Stimulated activated CD4-positive, alpha-beta T cell treated with anti-CD3 and anti-CD28 coated beads, Interleukin-2, amount 100 ng/mL, for 4 hours (primary cell): ENCODE measurements at places on chromosomes 2 and 18.

DNA sequence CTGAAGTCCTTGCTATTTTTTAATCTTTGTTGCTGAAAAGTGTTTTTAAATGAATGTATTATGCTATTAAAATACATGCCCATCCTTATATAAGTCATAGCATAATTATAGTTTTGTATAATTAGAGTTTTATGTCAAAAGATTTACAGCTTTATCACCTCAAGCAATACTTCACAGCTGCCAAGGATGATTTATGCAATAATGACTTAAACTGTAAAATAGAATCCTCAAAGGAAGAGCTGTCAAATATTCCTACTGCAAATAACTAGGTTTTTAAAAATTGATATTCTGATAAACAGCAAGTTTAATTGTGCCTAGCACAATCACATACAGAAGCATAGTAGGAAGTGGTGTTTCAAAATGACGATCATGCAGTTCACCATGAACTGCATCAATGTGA lies 5.2 kb downstream of the KCNH7 start:
- DNase-seq: no peak

DNA sequence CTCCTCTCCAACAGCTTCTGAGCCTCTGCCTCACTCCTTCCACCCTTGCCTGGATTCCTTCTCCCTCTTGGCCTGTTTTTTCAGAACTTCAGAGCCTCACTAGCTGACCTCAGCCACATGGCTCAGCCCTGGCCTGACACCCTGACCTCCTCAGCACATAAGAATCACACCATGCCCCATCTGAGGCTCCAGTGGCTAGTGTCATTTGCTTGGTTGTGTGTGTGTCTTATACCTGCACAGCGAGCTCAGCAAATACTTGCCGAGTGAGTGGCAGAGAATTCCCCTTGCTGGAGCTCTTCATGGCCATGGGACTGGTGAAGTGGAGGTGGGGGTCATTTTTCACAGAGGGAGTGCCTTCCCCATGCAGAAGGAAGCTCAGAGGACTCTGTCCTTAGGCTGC lies 70.2 kb downstream of the CELF4 start:
- DNase-seq: no peak

- DNase-seq: no peak
Observed at GRCh38 chr18:27713738-27714095, 463.2 kb downstream of the CDH2 start.

DNA sequence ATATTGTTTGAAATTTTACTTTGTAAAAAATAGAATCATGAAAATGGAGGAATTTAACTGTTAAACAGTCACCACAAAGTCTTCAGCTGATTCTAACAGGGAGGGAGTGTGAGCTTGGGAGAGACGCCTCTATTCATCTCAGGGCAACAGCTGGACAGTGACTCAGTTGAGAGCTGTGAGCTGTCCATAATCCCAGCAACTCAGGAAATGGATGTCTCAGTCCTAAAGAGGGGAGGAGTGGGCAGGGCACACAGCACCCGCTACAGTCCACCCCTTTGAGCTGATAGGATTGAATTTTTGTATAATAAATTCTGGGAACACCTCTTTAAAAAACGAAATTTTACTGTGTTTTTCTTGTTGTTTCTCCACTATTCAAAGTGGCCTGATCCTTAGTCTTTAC lies 255.1 kb upstream of the THUMPD2 start:
- DNase-seq: no peak

GRCh38 chr2:113220970-113221708 lies 47.4 kb downstream of the PSD4 start:
- no peak for DNase-seq

DNA sequence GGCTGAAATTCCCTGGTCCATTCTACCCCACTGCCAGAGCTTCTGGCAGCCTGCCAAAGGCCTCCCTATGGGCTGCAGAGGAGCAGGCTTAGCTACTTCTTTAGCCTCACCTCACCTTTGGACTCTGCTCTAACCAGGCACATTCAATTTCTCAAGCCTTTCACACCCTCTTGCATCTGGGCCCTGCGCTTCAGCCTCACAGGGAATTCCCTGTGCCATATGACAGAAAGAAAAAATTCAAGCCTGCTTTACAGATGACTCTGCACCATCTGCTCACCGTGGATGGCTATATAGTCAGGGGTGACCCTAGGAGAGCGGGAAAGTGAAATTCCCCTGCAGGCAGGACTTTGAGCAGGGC lies 62.5 kb downstream of the REEP1 start:
- no peak for DNase-seq

DNA sequence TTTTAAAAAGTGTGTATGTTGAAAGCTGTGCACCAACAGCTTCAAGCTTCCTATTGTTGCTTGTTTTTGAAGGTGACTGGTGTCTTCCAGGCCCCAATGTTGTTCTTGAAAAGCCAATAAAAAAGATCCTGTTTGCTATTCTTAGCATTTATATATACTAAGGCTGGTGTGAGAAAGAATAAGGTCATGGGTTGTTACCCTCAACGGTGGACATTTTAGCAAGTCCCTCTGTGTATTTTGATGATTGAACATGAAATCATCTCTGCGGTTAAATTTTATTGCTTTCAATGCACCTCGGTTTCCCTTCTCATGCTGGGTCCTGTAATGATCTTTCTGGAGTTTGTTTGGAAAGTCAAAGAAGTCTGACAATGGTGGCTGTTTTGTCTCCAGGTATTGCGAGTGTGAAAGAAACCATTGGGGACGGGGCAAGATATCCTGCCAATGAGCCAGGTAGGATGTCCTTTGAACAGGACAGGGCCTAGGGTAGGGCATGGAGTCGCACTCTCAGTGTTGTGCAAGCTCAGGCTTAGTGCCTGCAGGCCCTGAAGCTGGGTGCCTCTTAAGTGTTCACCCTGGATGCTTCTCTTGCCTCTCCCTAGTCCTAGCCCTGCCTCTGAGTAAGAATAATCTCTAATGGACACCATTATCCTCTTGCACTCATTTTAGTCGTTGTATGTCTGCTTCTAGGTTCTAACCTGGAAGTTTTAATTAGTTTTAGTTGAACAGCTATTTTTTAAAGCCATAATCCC lies 16.0 kb upstream of the KLF7 start:
- no peak for DNase-seq

GRCh38 chr2:203574824-203575223 lies 39.7 kb upstream of the RAPH1 start:
- DNase-seq: no peak

DNA sequence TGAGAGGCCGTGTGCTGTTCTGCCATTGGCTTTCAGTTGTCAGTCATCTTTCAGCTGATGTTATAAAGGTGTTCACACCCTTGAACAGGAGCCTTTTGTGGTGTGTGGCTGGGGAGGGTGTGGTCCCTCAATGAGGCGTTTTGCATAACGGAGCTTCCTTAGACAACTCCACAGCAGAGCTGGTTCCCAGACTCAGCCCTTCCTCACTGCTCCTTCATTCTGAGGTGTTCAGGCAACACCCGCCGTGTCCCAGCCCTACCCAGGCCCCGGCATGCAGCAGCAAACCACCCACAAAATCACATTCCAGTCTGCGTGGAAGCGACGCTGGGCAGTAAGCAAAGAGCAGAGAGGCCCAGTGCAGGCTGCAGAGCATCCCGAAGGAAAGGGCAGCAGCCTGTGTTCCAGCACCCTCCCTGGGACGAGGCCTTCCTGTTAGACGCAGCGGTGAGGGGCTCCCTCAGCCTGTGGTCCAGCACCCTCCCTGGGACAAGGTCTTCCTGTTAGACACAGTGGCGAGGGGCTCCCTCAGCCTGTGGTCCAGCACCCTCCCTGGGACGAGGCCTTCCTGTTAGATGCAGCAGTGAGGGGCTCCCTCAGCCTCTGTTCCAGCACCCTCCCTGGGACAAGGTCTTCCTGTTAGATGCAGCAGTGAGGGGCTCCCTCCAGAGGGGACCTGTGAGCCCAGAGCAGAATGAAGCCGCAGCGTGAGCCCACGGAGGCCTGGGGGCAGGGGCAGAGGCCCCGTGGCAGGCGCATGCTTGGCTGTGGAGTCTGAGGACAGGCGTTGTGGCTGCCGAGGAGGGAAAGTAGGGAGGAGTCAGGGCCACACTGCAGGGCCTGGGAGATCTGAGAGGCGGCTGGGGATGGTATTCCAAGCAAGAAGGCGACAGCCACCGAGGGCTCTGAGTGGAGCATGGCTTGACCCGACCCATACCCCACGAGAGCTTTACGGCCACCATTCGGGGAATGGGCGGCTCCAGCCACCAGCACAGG lies 201.8 kb upstream of the HDAC4 start:
- DNase-seq: no peak

DNA sequence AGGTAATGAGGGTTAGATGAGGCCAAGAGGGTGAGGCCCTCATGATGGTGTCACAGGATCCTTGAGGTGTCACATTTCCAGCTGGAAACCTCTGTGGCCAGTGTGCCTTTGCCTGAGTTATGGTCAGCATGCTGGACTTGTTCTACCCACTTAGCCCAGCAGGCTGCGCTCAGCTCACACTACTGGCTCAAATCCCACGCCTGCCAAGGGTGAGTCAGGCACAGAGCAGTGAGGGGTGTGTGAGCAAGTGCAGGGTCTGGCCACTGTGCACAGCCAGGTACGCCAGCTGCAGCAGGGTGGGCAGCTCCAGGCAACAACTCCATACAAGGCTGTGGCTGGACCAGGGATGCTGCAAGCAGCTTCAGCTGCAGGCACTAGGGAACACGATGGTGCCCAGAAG lies 616.6 kb upstream of the FSHR start:
- DNase-seq: no peak

GRCh38 chr18:26383454-26384270 lies 157.4 kb downstream of the TAF4B start:
- DNase-seq: no peak

GRCh38 chr18:61443081-61443725 lies 110.0 kb downstream of the CDH20 start:
- DNase-seq: no peak

DNA sequence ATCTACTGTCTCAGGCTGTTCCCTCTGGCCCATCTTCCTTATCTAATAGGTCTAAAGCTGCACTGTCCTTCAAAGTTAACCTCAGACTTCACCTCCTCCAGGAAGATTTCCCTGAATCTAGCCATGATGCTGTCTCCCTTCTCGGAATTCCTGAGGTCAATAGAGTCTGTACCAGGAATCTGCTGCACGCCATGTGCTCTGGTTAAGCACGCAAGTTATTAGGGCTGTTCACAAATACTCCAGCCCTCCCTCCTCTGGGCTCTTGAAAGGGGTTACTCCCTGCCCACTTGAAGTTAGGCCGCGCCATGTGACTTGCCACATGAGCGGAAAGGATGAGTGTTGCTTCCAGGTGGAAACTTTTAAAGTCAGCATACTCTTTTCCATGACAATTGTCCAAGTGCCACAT lies 43.6 kb downstream of the MCFD2 start:
- no peak for DNase-seq

GRCh38 chr18:32777049-32777448 lies 4.2 kb upstream of the KLHL14 start:
- DNase-seq: no peak

DNA sequence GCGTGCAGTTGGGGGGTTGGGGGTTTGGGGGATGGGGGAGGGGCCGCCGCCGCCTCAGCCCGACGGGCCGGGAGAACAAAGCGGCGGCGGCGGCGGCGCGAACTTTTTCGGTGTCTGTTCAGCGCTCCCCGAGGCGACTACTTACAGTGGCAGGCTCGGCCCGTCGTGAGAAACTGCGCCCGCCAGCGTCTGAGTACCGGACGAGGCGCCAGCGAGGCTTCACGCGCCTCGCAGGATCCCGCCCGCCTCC lies 172 bp downstream of the PRKD3 start:
- DNase-seq: no peak

GRCh38 chr2:30691091-30691947 lies 115.9 kb downstream of the CAPN13 start:
- no peak for DNase-seq

GRCh38 chr2:232196802-232197201 lies 181.7 kb upstream of the ALPP start:
- no peak for DNase-seq

GRCh38 chr2:151973901-151974199 lies 125.0 kb downstream of the CACNB4 start:
- no peak for DNase-seq

DNA sequence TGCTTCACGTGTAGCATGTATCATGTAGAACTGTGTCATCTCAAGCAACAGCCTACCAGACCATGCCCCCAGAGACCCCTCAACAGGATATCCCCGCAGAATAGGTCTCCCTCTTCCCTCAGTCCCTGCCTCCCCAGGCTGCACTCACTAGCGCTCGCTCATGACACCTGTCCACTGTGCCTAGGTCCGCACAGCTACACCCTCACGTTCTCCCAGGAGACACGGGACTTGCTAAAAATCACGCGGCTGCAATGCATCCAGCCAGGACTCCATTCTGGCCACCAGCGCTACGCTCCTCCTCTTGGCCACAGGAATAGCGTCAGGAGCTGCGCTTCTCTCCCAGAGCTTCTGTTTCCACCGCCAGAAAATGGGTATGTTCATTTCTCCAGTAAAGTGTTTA lies 2.5 kb downstream of the PXDN start:
- no peak for DNase-seq

GRCh38 chr2:129069875-129070594 lies 751.4 kb upstream of the HS6ST1 start:
- DNase-seq: no peak

DNA sequence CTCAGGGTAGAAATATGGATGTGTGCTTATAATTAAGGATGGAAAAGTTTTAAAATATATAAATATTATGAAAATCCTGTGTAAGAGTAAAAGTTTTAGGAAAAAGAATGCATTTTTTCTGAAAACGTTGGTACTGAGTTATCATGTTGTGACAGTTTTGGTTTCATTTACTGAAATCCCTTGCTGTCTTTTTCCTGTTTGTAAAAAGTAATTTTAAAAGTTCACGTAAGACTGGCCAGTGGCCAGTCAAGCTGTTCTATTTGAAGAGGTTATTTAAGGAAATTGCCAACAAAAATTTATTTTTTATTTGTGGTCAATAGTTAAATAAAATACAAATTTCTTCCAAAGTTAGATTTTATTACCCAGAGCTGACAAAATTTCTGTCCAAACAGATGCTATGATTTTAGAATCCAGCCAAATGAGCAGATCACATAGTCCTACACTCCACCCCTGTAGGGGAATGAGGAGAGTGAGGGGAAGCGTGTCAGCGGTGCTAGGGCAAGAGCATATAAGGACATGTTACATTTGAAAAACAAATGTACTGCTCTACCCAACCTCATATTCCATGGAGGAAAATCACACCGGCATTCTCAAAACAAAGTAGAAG lies 297.8 kb upstream of the TFPI start:
- no peak for DNase-seq

DNA sequence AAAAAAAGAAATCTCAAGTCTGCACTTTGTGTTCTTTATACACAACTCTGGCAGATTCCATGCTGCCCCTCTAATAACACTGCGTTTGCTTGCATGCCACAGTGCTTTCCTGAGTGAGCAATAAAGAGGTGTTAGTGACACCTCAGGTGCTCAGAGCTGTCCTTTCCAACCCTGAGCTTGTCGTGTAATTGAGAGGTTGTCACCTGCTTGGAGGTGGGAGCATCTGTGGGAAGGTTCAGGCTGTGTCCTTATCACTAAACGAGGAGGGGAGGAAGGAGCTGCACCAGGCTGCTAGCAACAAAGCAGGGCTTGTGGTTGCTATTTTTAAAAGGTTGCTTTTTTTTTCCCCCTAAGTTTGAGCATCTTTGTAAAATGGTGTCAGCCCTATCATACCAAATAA lies 31.9 kb downstream of the APCDD1 start:
- no peak for DNase-seq
